Spinal cord (tissue), 10 donors: ENCODE measurements at places on chromosomes 16 and 17.

DNA sequence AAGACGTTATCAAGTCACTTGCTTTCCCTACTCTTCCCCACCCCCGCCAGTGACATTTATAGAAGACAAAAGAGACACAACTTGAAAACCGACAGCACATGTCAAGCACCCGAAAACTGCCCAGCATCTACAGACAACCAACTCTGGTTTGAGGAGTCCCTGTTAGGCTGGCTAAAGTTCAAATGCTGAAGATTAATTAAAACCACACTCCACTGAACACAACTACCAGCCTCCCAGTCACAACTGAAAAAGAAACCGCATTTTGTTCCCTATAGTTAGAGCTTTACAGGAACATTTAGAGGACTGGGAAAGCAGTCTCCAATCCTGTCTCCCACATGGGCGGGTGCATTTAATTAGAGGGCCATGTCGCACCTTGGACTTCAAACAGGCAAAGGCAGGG is 73.0 kb upstream of the COX10 start:
- no peak for DNase-seq

DNA sequence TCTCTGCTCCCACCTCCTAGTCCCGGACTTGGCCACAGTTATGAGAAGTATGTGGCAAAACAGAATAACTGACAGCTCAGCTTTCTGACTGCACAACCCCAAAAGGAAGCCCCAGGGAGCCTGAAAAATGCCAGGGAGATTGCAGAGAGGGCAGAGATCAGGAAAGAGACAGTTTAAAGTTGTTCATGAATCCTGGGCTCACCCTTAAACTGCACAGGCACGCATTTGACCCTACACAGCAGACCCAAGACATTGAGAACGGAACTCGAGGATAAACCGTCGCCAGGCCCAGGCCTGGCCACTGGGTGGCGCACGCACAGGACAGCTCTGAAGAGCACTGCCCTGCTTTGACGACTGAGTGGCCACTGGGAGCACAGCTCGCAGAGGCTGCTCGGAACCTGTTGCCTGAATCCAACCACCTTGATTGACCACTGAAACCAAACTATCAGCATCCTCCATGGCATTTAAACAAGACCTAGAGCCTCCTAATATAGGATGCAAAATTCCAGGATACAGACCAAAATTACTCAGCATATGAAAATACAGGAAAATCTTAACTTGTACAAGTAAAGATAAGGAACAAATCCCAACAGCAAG is 114.0 kb downstream of the C16orf95 start:
- no peak for DNase-seq

DNA sequence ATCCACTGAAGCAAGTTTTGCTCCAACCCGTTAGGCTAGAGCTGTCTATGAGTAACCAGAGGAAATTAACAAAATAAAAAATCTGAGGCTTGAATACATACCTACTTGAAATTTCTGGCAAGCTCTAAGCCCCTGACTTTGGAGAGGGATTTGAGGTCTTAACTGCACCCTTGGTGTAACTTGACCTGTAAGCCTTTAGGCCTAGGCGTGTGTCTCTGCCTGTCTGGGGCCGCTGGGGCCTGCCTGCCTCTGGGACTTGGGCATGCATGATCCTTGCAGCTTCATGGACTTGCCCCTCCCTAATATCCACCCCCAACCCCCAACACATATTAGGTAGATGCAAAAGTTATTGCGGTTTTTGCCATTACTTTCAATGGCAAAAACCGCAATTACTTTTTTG is 3.7 kb upstream of the CDC42EP4 start:
- no peak for DNase-seq

GRCh38 chr17:66638707-66639479 is 196.0 kb upstream of the CACNG5 start:
- no peak for DNase-seq

DNA sequence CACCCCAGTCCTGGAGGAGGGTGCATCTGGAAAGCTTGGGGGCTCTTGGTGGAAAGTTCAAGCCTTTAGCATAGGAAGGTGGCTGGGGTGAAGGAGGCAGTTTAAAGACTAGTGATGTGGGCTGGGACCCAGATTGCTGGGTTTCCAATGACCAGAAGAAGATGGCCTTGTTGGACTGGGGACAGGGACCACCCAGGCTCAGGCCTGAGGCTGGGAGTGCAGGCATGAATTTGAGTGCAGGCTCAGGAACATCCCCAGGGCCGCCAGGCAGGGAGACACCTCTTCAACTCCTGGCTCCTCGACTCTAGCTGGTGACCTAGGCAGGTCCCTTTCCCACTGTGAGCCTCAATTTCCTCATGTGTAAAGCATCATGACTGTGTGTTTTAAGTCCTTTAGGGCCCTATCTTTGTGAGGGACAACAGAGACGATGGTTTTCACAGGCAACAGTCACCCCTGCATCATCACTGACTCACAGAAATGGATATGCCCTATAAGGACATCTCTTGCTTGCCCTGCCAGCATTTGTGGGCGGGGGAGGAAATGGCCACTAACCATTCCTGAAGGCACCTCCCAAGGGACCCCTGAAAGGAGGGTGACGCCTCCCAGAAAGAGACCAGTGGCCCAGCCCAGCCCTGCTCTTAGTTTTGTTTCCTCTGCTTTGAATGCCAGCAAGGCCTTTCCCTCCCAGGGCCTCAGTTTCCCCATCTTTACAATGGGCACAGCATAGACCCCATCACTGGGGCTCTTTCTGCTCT is 11.1 kb downstream of the NLRC5 start:
- no peak for DNase-seq

DNA sequence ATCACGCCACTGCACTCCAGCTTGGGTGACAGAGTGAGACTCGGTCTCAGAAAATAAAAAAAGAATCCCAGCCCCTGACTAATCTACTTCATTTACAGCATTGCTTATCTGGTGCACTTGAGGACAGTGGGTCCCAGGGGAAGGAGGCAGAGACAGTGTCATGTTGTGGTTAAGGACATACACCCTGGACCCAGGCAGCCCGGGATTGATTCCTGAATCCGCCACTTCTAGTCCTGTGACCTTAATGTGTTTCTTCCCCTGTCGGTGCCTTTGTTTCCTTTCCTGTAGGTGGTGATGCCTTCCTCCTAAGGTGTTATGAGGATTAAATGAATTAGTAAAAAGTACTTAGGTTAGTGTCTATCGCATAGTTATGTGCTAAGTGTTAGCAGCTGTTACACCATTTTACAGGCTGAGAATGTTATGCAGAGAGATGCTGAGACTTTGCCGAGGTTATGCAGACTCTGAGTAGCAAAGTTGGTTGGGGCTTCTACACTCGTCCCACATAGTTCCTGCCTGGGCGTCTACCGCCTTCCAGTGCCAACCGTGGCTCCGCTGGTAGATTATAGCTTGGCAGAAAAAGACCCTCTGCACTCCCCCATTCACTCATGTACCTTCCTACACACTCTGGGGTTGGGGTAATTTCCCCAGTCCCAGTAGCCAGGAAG is 74.8 kb downstream of the RAB11FIP4 start:
- no peak for DNase-seq

- no peak for DNase-seq
These were observed 4.2 kb upstream of the KRT24 start for GRCh38 chr17:40707745-40708144.

GRCh38 chr16:66521951-66522771 is 27.8 kb downstream of the TK2 start:
- peak; percentile 63 for DNase-seq

GRCh38 chr16:66296591-66296990 is 69.9 kb upstream of the CDH5 start:
- DNase-seq = no peak

DNA sequence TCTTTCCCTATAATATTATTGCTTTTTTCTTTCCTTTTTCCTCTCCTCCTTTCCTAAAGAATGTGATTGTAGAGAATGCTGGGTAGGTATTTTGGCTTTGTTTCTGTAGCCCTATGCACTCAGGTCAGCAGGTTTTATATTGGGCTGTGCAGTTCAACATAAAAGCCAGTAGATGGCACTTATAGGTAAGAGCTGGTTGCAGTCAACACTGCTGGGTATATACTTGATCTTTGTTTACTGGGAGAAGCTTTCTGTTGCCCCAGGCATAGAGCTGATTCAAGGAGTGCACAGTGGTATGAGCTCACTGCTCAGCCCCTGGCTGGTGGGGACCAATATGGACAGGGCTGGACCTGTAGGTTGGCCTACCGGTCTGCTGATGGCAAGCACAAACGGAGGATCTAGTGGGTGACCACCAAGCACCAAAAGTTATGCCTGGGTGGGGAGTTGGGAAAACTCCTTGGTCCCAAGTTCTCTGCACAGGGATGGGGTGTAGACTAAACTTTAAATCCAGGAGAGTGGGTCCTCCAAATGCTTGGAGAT is 378.9 kb downstream of the PMP22 start:
- no peak for DNase-seq

GRCh38 chr16:48596326-48596725 is 13.7 kb downstream of the N4BP1 start:
- no peak for DNase-seq

DNA sequence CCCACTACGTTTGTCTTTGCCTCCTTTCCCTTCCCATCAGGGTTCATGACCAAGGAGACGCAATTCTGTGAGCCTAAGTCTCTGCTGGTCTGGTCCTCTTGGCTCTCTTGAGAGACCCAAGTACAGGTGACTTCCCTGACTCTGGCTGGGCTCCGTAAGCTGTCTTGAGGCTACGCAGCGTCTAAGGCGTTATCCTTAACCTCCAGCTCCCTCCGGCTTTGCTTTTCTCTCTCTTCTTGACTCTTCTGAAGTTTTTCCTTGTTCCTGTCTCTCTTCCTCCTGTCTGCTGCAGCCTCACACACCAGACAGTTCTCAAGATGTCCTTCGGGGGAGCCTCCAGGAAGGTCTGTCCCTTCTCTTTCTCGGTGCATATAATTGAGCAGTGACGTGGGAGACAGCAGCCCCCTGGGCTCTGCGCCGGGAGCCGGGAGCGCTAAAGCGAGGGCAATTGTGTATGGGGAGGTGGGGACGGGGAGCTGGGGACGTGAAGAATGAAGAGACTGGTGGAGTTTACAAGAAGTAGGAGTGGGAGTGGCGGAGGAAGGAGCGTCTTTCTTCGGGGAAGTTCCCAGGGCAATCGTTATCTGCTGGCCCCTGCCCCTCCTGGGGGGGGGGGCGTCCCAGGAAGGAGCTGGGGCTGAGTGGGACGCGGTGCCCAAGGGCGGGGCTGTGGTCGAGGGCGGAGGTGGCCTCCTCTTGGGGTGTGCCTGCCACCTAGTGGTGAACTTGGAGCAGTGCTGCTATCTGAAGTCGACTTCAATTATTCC is 6.9 kb upstream of the PIRT start:
- no peak for DNase-seq

GRCh38 chr16:6356911-6357310 is 975.7 kb upstream of the RBFOX1 start:
- DNase-seq = peak; percentile 38

DNA sequence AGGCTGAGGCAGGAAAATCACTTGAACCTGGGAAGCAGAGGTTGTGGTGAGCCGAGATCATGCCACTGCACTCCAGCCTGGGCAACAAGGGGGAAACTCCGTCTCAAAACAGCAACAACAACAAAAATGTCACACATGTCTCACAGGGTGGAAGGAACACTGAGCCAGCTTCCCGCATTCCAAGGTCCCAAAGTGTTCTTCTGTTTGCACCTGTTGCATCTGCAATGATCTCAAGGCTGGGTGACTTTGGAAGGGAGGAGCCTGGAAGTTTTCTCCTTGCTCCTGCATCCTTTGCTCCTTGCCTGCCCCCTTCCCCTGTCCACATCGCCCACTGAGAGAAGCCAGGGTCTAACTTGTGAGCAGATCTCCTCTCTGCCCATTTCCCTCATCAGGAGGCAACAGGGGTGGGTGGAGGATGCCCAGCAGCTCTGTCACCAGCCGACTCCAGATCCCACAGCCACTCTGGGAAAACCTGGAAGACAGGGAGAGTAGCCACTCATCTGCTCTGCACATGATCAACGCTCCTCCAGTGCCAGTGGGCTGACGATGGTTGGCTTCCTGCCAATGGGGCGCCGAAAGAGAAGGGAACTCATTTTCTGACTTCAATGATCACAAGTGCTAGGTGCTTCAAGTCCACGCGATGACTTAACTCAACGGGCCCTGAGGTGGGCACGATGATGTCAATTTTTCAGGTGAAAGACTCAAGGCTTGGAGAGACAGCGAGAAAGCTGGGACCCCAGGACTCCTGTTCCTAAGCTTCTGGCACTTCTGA is 12.6 kb downstream of the CHST6 start:
- no peak for DNase-seq
